ENCODE measurements at places on chromosomes 6 and 20.

GRCh38 chr6:169931261-169931660 lies 179.8 kb downstream of the ERMARD start:
- DNase-seq, result no peak

GRCh38 chr6:161168281-161168891 lies 105.5 kb downstream of the AGPAT4 start:
- peak; percentile 85 for DNase-seq

DNA sequence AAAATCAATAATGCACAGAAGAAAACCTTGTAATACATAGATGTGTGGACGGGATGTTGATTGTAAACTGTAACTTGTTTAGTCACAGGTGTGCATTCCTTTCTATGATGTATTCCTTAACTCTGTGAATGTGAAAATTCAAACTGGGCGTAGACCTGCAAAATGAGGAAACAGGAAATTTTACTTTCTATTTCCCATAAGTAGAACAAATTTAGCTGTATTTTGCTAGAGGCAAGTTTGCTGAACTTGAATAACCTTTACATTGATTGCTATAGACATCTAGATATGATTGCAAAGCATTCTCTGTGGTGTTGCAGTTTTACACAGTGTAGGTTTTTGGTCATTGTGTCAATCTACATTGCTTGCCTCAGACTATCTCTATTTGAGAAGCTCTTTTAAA lies 368.4 kb upstream of the MAN1A1 start:
- DNase-seq, result no peak

GRCh38 chr6:98525860-98526259 lies 308.5 kb upstream of the POU3F2 start:
- no peak for DNase-seq

DNA sequence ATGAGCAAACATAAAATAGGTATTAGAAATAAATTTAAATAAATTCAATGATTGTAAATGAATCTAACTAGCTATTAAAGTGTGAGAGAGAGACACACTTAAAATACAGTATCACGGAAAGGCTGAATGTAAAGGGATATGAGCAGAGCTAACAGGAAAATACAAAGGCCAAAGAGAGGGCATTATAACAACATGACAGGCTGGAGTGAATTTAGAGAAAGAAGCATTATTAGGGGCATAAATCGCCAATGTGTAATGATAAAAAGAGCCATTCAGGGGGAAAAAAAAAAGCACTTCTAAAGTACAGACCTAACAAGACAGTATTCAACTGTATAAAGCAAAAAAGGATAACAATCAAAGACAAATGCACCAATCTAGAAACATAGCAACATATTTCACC lies 28.1 kb downstream of the DACT2 start:
- DNase-seq, result no peak

DNA sequence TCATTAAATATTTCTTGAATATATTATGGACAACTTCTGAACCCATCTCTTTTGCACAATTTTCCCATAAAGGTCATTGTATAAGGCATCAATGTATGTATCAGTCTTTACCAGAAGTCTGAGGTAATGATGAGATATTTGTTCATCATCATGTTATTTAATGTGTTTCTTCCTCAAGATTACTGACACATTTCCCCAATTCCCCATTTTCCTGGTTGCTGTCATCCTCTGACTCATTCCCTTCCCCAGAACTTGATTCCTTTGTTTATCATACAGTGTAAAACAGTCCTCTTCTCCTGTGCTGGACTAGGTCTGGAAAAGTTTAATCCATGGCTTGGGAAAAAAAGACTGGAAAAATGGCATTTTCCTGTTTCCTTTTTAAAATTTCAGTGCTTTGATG lies 107.9 kb upstream of the FLRT3 start:
- no peak for DNase-seq

- DNase-seq, result no peak
Observed at GRCh38 chr6:6915813-6916547, 191.8 kb upstream of the RREB1 start.

- no peak for DNase-seq
Observed at GRCh38 chr6:163572612-163573011, 158.1 kb downstream of the QKI start.

DNA sequence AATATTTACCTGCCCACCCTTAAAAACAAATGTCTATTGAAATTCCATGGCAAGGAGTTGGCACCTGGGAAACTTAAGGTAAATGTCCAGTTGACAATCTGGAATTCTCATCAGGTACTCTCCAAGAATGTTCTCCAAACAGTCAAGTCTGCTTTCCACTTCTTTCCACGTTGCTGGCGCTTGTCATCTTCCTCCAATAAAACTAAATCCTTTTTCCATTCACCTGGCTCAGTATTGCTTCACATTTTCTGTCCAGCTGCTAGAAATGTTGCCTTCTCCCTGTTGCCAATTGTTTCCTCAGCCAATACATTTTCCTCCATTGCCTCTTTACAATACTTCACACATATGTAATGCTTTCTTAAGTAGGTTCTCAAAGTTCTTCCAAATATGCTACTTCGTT lies 1288.1 kb upstream of the MAP3K7 start:
- no peak for DNase-seq

DNA sequence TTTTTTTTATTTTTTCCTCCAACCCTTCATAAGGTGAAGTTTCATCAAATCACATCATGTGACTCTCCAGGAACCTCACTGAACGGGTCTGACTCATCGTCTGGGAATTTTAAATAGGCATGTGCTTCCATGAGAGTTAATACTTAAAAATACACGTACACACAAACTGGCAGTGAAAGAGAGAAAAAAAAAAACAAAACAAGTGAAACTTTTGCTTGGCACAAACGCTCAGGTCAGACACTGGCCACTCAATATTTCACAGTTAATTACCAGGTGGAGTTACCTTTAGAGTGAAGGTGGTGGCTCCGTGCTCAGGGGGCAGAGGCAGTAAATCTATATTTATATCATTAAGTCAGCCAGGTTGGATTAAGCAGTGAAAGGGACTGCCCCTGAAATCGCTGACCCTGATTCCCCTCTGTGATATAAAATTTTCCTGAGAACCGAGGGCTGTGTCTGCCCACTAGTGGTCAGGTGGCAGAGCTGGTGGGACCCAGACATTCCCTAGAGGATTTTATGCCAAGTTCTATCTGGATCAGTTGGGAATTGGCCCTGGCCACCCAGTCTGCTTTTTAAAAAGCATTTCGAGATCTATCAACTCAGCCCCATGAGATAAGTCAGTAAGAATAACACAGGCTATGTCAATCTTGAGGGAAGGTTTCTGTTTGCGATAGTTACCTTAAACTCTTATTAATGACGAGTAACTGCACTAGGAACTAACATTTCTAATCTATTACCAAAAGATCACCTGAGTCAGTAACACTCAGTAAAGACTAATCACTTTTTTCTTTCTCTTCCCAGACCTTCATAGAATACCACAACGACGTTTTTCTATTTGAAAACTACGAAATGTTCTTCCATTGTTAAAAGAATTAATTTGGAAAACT lies 259.1 kb downstream of the HDGFL1 start:
- DNase-seq, result peak; percentile 45

DNA sequence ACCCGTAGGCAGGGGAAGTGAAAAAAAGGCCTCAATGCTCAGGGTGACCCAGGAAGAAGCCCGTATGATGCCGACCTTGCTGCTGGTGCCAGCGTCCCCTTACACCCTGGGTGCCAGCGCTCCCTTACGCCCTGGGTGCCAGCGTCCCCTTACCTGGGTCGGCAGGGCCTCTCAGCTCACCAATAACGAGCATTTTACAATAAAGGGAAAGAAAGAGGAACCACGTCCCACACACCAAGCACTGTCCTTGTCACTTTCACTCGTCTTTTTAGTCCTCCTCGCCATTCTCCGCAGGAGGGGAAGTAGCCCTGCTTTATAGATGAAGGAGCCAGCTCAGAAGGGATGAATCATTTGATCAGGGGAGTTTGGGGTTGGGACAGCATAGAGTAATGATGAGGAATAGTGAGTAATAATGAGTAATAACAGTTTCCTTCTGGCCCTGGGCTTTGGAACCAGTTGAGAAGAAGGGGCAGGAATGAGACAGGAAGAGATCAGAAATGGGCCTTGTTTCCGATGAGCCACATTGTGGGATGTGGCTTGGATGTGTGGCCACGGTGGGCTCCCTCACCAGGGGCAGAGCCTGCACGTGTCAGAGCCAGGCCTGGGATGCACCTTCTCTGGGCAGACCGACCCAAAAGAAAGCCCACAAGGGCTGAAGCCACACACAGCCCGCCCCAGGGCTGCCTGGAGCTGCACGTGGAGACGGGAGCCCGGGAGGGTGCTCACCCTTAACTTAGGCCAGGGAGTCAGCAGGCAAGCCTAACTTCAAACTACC lies 75.7 kb downstream of the SYNJ2 start:
- peak; percentile 70 for DNase-seq

DNA sequence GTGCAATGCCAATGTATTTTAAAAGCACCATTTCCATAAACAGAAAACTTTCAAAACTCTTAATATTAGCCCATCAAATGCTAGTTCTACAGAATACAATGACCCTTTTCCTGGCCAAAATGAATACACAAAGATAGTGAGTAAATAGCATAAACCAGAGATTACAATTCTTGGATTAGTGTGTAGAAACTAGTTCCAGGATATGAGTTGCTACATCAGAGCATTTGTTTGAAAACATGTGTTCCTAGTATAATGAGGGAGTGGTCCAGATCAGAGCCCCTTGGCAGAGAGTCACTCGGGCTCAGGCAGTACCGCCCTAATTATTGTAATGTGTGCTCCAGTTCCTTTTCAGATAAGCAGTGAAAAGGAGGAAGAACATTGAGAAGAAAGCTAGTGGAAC lies 63.7 kb upstream of the COL21A1 start:
- DNase-seq, result no peak

DNA sequence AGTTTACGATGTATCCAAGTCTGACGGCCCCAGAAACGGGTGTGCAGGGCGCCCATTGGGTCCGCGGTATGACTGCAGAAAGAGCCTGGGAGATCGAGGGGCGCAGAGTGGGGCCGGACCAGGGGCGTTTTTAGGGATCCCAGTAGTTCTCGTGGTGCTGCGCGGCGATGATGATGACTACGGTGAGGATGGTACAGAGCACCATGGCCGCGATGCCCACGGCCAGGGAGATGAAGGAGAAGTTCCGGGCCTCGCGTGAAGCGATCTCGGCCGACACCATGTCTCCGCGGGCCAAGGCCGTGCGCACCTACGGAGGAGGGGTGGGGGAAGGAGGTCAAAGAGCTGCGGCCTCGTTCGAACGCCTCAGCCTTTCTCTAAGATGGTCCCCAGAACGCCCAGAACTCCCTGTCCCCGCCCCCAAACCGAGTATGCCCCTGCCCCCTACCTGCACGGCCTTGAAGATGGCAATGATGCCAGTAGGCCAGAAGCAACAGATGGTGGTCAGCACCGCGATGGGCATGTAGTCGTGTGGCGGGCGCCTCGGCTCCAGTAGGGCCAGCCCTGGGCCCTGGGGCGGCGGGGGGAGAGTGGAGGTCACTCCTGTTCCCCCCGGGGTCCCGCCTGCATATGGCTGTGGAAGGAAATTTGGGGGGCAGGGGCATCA lies 2.5 kb downstream of the PRRT1 start:
- DNase-seq, result no peak

DNA sequence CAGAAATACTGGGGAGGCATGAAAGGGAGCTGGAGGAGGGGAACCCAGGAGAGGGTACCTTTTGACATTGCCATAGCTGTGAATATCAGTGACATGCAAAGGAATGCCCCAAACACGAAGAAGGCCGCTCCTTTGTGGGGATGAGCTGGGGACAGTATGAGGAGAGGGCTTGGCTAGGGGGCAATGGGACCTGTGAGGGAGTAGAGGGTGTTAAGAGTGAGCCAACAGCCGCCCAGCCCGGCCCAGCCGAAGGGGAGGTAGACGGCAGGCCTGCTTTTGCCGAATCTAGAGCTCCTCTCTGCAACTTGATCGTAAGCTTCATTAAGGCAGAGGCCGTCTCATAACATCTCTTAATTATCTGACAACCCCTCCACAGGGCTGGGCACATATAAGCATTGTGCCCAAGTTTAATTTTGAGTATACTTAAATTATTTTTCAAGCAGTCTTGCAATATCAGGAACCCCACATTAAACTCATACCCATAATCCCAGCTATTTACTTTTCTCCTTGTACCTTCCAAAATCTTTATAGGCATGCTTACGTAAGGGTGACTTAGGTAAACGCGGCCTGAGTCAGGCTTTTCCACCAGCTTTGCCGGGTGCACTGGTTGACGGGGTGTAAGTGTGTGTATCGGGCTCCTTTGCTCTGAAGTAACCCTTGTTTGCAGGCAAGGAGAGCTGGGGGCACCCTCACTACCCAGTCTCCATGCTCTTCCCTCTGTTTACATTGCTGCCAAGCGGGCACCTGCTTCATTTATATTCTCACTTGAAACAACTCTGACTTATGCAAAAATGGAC lies 24.9 kb upstream of the VEGFA start:
- DNase-seq, result no peak

DNA sequence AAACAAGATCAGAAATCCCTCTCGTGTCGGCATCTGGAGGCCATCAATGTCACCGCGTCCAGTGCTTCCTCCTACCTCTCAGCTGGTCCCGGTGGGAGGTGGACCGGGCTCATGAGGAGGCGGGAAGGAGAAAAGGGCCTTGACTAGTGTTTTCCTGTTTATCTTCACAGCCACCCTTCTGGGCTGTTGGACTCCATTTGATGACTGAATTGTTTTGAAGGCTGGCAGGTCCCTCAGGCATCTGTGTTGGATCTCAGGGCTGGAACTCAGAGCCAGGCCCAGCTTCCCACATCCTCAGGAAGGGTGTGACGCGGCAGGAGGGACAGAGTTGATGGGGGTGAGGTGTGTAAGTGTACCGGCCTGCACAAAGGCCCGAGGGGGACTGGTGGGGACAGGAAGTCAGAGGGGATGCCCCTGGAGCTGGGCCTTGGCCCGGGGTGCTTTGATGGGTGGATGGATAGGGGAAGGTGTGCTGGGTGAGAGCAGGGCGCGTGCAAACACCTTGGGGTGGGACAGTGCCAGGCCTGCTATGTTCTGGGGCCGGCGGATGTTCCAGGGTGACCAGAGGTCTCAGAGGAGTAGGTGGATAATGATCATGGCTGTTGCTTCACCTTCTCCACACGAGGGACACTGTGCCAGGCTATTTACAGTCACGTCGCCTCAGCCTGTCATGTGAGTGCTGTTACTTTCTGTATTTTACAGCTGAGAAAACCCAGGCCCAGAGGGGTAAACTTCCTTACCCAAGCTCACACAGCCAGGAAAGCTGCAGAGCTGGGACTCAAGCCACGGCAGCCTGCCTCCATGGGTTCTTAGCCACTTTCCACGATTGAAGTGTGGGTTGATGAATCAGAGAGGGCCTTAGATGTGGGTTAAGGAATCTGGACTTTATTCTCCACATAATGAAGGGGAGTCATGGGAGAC lies 17.9 kb upstream of the CHMP4B start:
- no peak for DNase-seq

- no peak for DNase-seq
Observed at GRCh38 chr6:152700427-152700826, 2.7 kb downstream of the MYCT1 start.
